Stimulated activated naive CD4-positive, alpha-beta T cell treated with Interleukin-2 at 50 U/mL for 16 hours (primary cell): ENCODE measurements at places on chromosomes 12 and 14.

DNA sequence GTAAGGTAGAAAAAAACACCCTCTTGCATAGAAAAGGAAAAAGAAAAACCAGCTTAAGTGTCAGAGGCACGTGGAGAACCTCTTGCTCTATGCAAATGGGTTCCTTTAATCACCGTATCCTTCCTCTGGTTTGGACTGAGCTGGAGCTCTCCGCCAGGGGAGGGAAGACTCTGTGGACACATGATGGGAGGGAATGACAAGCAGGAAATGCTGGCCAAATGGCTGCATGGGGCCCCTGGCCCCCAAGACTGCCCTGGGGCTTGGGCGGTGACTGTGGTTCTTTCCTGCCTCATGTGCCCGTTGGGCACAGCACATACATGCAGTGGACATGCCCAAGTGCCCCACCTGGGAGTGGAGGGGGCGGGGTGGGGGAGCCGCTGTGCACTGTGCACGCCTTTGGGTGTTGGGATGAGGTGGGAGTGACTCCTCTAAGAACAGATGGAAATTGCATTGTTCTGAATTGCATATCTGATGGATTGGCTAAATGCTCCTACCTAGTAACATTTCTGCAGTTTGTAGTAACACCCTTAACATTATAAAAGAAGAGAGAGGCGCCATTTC lies 166.4 kb upstream of the AVPR1A start:
- no peak for DNase-seq

DNA sequence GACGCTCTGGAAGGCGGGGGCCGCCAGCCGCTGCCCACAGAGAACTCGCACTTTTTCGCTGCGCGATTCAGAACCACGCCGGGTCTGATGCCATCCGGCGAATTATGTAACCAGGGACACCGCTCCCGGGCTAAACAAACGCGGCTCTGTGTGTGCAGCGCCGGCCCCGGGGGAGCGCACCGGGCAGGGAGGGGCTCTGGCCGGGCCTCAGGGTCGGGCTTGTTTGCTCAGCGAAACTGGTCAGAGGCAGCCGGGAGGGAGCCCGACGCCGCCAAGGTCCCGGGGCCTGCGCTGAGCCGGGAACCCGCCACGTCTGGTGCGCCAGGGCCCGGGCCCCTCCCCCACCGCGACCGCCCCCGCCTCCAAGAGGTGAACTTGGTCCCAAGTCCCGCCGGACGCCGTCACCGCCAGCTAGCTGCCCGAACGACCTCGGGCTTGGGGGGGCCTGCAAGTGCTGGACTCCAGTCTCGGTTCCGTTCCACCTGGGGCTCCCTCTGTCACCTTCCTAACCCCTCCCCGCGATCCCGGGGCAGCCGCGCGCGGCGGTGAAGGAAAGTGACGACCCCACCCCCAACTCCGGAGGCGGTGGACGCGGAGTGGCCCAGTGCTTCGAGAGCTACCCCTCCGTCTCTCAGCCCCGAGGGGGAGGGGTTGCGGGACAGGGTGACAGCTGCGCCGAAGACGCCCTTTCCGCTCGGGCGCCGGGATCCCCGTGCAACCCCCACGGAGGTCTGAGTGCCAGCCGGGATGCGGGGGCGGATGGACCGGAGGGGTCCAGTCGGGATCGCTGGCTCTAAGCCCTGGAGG lies 848 bp downstream of the CTDSP2 start:
- DNase-seq = peak; percentile 69

GRCh38 chr12:42498549-42499247 lies 90.8 kb downstream of the PRICKLE1 start:
- no peak for DNase-seq

- no peak for DNase-seq
Observed at GRCh38 chr14:92451245-92451644, 62.3 kb upstream of the RIN3 start.

DNA sequence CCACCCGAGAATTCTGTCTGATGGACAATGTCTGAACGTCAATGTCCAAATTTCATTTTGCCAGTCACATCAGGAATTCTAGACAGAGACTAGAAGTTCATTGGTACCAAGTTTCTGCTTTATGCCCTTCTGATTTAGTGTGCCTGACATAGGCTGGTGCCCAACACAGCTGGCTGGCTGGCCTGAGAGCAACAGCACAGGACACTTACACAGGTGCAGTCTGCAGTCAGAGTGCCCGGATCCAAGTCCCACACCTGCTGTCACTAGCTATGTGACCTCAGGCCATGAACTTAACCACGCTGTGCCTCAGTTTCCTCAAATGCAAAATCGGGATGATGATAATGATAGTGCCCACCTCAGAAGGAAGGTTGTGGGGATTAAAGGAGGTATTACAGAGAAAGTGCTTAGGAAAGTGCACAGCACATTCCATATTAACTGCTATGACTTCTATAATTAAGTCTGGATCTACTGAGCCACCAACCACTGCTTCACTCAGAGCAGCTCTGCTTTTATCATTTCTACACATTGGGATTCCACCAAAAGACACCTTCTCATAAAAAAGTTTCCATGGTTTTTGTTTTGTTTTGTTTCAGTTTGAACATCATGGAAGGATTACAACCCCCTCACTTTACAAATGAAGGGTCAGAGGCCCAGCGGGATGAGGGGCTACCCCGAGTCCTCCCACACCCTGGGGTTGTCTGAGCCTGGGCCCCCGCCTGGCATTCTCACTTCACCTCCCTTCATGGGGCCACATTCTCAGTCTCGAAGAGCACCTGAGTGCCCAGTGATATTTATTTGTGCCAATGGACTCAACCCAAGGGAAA lies 168.8 kb upstream of the BCL2L14 start:
- peak; percentile 63 for DNase-seq

GRCh38 chr14:30381861-30382480 lies 177.0 kb upstream of the G2E3 start:
- DNase-seq = no peak

DNA sequence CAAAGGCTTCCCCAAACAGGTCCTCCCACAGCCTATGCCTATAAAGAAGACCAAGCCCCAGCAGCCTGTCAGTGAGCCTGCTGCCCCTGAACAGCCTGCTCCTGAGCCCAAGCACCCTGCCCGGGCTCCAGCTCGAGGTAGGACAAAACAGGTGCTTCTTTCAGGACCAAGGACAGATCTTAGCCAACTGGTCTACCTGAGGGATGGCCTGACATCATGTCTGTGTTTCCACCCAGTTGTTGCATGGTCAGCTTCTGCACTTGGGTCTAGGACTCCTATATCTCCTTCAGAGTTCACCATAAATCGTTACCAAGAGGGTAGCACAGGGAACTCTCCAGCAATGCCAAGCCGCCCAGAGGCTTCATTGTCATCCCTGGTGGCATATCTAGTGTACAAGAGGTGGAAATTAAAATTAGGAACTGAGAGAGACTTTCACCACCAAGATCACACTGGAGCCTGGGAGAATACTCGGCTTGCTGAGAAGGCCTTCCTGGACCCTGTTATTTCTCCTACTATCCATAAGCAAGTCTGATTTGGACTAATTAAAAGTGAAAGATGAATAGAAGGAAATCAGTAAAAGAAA lies 38.2 kb upstream of the OAS1 start:
- no peak for DNase-seq

DNA sequence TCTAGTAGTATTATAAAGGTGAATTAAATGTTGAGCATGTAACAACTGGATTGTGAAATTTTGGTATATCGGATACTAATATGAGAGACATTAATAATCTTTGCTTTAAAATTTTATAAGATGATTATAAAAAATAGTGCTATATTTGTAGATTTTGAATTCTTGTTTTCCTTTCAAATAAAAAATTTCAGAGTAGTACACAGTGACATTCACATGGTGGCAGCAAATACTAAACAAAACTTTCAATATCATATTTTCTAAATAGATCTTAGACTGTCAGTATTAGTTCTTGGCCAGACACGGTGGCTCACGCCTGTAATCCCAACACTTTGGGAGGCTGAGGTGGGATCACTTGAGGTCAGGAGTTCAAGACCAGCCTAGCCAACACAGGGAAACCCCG lies 166.0 kb downstream of the NAV3 start:
- no peak for DNase-seq

- DNase-seq = peak; percentile 77
Observed at GRCh38 chr12:795305-795704, 42.9 kb downstream of the WNK1 start.

DNA sequence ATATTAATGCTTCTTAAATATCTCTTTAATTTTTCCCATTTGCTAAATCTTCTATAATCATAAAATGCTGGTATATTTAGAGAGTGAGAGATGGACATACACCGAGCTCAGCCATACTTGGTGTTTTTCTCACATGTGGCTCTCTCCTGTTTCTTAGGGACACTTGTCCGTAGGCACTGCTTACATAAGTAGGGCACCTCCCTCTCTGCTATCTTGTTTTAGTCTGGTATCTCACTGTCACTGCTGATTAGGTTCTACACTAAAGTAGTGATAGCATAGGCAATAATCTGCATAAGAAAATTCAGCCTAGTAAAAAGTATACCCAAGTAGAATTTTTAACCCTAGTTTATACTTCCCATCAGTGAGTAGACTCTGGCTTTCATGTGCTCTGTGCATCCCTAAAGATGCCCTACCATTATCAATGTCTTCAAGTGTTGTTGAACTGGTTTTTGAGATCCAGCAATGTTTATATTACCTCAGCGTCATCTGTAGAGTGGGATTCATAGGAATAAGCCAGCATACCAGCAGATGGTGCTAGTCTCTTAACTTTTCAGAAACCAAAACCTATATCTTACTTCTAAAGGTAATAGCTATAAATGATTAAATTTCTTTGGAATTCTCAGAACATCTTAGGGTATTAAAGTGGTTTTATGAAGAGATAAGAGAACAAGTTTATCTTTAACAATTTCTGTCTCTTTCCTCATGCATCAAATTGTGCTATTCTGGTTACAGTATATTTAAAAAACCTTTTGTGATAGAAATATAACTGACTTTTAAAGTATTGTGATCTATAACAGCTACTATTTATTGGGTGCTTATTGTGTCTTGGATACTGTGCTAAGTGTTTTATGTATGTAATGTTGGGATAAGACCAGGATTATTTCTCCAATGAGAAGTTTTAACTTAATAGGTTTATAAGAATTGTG lies 32.9 kb downstream of the ARID2 start:
- DNase-seq = no peak

- peak; percentile 69 for DNase-seq
Observed at GRCh38 chr12:57865084-57865751, 18.7 kb upstream of the CTDSP2 start.

GRCh38 chr12:52063082-52063924 lies 6.5 kb upstream of the ATG101 start:
- DNase-seq = no peak

DNA sequence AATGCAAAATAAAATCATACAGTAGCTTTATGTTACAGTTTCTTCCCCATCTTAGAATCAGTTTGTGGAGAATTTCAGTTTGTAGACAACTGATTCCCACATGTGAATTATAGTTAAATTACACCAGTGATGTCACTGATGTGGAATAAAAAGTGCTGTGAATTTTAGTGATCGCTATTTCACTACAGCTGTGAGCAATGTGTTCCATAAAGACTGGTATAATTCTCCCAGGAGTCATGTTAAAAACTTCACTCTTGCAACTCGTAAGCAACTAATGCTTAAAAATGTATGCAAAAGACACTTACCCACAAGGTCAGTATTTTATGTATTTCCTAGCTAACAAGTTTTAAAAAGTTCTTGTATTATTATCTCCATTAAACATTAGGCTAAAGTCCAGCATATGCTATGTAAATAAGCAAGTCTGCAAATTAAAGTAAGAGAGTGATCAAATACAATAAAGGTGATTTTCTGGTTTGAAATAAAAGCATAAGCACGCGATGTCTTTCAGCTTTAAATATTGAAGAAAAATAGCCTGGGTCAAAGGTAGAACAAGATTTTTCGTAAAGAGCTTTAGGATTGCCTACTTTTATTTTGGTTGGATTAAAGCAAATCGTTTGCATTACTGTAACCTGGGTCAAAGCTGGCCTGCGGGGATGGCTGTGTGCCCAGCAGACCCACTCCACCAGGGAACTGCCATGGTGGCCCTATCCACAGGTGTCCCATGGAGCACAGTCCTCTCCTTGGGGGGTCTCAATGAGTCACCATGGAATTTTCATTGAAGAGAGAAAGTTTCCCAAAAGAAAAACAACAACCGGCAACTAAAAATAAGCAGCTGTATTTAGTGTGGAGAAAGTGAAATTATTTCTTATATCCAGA lies 12.7 kb upstream of the LRIG3 start:
- no peak for DNase-seq

- DNase-seq = no peak
Observed at GRCh38 chr12:104858611-104859543, 99.2 kb downstream of the SLC41A2 start.

- DNase-seq = no peak
Observed at GRCh38 chr12:84637926-84638325, 274.7 kb downstream of the SLC6A15 start.

- no peak for DNase-seq
Observed at GRCh38 chr14:22870811-22871223, 723 bp upstream of the LRP10 start.

GRCh38 chr14:90132821-90133570 lies 71.2 kb downstream of the KCNK13 start:
- DNase-seq = no peak

DNA sequence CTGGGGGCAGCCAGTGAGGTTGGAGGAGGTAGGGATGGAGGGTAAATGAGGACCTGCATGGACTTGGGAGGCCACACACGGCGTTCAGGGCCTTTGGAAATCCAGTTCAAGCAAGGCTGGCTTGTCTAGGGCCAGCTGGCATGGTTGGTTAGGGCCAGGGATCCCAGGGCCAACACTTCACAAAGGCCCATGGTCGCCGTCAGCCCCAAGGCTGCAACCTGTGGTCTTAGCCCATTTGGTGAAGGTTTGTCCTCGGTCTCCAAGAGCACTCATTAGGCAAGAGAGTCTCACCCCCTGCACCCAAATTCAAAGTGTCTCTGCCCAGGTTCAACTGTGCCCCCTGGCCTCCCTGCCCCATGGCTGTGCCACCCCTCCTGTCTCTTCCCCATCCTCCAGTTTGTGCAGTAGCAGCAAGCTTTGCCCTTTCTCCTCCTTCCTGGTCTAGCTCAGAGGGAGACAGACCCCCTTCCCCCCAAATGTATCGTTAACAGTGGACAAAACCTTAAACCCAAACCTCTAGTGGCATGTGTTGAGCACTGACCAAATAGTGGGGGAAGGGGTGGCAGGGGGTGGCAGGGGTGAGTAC lies 94.1 kb downstream of the NINJ2 start:
- no peak for DNase-seq

- no peak for DNase-seq
Observed at GRCh38 chr14:54170301-54170700, 213.7 kb upstream of the BMP4 start.
